ENCODE measurements at places on chromosomes 16 and 17.
A peak's percentile ranks its signal among the peaks of the same experiment; 100 is the strongest.

- no peak for DNase-seq
These were observed 461.7 kb upstream of the HSBP1 start for GRCh38 chr16:83345846-83346640.

DNA sequence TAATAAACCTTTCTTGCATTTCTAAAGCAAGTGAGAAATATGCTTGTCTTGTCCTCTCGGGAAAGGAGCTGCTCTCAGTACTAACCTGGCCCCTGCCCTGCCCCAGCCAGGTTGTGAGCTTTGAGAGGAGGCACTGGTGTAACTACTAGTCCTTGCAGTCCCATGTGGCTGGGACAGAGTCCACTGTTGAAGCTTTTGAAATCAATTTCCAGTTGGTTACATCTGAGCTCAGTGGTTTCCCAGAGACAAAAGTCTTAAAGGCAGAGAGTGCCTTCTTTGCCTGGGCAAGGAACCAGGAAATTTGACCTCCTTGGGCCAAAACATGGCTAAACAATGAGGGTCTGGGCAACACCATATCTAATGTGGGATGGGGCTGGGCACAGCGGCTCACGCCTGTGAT lies 48.7 kb downstream of the GSG1L start:
- no peak for DNase-seq

- DNase-seq, result no peak
These were observed 3.3 kb downstream of the GRN start for GRCh38 chr17:44348234-44348987.

- no peak for DNase-seq
These were observed 115.9 kb downstream of the SEC14L1 start for GRCh38 chr17:77256710-77257109.

DNA sequence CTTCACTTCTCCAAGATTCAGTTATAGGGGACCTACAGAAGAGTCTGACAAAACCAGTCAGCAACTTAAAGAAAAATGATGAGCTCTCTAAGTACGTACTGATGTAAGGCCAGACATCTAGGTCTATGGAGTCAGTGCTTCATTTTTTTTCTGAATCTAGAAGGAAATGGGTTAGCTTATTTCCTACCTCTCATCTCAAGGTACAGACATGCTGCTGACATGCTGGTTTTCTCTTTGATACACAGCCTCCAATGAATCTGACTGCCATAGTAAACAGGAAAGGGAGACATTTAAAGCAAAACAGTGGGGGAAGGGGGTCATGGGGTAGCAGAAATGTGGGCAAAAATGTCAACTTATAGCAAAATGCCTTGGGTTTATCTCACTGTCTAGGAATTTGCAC lies 16.4 kb downstream of the CDR2 start:
- DNase-seq, result no peak

- DNase-seq, result no peak
These were observed 300.2 kb downstream of the MAP2K6 start for GRCh38 chr17:69714669-69715068.

GRCh38 chr16:10016752-10017151 lies 165.5 kb downstream of the GRIN2A start:
- no peak for DNase-seq

DNA sequence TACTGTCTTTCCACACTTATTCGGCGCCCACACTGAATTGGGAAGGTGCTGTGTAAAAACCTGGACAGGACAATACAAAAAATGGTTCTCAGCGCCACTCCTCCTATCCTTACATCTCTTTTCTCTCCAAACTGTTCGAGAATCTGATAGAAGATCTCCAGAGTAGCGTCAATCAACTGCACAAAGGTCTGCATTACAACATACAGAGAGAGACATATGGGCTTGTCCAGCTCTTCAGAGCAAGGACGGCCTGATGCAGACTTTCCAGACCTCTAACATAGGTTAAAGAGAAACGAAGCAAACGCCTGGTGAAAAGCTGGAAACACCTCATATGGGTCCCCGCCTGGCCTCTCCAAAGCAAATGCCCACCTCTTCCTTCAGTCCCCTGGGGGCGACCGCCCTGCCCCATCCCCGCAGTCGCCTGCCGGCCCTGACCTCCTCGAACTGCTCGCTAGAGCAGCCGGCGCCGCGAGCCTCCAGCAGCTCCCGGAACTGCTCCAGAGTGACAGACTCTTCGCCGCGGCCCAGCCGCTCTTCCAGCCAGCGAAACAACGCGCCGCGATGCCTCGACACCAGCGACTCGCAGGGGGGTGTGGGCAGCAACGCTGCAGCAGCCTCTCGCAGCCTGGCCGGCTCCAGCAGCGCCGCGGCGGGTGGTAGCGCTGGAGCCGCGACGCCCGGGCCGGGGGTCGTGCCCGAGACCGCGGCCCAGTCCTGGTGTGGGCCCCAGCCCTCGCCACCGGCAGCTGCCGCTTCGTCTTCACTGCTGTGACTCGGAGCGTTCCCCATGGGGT lies 526 bp downstream of the ZZEF1 start:
- no peak for DNase-seq

DNA sequence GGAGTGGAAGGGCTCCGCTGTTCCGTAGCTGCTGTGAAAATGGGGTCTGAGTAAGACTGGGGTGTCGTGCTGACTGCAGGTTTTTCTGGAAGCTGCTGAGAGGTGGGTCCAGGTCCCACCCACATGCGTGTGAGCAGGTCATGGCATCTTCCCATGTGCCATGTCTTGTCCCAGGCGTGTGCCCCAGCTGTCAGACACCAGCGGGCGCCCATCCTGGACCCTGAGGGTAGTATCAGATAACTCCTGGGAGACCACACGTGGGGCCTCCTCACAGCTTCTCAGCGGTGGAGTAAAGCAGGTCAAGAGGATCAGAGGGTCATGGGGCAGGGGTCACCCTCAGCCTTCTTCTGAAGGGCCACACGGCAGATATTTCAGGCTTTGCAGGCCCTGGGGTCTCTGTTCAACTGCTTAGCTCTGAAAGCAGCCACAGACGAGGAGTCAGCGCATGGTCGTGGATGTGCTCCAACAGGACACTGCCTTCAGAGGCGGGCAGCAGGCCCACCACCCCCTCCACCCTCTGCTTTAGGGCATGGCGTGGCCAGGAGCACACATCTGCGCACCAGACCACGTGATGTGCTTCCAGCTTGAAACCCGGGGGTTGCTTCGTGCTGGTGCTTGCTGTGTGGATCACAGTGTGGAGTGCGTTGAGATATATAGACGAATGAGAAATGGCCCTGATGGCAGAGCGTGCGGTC lies 68.7 kb downstream of the BANP start:
- DNase-seq, result no peak

DNA sequence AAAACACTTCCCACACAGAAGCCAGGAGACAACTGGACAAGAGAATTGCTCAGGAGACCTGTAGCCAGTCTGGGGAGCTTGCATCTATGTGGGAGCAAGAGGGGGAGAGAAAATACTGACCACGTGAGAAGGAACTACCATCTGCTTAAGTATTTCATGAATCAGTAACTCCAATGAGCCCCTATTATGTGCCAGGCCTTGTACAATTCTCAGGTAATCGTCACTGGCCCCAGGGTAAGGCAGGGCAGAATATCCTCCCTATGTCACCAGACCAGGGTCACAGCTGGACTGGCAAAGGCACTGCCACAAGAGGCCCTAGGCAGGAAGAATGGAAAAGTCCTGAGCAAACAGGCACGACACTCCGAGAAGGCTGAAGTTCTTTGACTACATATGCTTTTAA lies 25.9 kb downstream of the USP7 start:
- DNase-seq, result no peak

GRCh38 chr16:16041196-16041892 lies 91.9 kb downstream of the ABCC1 start:
- DNase-seq, result no peak

DNA sequence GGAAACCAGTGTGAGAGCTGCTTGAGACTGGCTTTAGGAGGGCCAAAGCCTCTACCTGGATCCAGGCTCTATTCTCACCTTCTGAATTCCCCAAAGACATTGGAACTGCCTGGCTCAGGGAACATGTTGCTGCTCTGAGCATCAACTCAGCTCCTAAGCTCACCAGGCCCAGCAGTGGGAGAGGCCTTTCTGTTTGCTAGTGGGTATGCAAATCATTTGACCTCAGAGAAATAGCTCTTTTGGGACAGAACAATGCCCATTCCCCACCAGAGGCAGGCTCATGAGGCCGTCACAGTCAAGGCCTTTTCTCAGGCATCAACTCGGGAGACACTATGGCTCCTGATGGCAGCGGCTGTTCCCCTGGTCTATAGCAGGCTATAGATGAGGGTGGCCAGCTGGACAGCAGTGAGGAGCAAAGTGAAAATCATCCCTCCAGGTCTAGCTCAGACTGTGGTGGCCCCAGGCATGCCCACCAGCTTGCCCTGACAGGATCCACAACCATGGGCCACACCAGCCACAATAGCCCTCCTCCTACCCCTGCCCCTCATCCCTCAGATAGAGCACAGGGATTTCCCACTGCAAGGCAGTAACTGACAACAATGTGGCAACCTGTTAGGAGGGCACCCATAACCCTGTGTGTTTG lies 30.4 kb upstream of the GFOD2 start:
- no peak for DNase-seq

DNA sequence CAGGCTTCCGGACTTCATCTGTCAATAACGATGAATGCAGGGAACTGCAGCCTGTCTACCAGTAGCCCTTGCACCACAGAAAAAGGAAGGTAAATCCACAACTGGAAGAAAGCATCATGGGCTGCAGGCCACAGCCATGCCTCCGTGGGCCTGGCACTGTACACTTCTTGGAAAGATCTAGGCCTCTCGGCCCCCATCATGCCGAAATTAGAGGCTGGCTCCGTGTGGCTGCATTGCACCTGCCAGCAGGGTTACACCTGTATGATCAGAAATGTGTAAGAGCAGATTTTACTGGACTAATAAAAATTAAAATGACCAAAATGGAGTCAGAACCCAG lies 52.2 kb downstream of the SDK2 start:
- DNase-seq, result no peak

GRCh38 chr16:75116081-75116910 lies at the start of gene LDHD:
LDHD (minus strand) TSS chr16:75116780; CDS start chr16:75116720, 60 bp downstream.
- peak; percentile 32 for DNase-seq

DNA sequence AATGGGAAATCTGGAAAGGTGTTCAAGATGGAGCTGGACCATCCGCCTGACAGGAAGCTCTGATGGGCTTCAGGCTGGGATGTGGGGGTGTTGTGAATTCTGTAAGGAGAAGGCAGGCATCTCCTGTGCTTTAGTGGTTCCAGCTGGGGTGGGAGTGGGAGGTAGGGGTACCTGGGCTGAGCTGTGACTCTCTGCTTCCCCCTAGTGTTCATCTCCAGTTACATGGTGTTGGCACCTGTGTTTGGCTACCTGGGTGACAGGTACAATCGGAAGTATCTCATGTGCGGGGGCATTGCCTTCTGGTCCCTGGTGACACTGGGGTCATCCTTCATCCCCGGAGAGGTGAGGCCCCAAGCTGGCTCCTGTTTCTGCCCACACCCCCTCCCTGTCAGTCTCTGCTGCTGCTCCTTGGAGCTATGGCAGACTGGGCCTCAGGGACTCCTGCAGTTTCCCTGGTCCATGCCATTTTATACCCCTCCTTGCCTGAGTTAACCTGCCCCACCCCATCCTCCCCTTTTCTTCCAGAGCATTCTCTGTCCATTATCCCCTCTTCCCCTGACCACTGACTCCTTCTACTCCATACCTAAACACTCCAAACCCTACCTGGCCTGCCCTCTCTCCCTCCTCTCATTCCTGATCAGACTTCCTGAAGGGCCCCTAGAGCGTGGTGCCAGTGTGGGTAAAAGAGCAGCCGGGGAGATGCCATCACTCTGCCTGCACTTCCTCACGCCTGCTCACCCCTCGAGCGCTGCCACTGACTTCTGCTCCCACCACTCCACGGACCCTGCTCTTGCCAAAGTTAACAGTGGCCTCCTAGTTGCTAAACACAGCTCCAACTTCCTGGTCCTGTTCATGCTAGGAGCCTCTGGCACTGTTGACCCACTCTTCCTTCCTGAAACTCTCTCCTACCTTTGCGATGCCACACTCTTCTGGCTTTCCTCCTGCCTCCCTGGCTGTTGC lies 3.4 kb downstream of the SPNS1 start:
- DNase-seq, result no peak

- no peak for DNase-seq
These were observed 516.4 kb downstream of the GRIN2A start for GRCh38 chr16:9665851-9666271.

DNA sequence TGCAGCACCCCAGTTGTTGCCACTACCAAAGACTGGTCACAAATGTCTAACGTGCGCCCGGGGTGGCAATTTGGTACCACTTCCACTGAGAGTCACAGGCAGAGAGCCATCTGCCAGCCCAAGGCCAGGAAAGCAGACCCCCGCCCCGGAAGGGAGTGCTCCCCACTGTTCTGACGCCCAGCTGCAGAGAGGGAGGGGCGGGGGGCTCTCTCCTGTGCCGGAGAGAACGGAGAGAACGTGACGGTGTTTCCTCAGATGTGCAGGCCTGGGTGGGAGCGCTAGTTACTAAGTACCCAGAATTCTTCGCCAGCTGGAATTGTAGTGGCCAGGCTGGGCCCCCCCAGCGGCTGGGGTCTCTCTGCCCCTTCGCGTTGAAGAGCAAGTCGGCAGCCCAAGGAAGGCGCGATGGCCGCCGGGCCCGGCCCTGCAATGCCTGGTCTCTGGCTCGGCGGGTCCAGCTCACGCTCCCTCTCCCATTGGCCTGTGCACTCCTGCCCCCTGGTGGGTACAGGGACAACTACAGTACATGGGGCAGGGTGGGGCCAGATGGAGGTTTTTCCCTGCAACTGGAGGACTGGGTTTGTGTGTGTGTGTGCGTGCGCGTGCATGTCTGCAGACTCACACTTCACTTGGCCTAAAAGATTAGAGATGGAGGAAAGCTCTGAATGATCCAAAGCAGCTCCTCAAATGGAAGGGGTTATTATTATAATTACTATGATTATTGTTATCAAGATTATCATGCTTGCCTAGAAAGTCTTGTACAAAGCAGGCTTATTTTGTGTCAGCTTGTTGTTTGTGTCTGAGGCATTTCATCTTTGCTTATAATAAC lies 107.1 kb downstream of the AMFR start:
- DNase-seq, result peak; percentile 56

DNA sequence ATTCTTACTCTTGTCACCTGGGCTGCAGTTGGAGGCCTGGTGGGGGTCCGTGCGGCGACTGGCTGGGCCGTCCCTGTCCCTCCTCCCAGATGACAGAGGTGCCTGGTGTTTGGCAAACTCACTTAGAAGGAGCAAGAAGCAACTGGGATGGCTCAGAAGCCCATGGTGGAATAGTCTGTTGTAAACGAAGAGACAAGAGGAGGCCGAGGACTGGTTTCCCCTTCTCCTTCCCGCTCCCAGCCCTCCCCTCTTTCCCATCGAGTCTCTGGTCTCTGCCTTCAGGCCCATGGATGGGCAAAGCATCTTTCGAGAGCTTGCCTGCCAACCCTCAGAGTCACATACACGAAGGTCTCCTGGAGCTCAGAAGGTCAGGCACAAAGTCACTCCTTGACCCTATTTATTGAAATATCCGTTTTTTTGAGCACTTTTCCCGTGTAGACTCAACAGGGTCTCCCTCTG lies 364.4 kb downstream of the SEC14L1 start:
- no peak for DNase-seq

GRCh38 chr16:13070268-13070667 lies 168.9 kb downstream of the SHISA9 start:
- DNase-seq, result no peak

DNA sequence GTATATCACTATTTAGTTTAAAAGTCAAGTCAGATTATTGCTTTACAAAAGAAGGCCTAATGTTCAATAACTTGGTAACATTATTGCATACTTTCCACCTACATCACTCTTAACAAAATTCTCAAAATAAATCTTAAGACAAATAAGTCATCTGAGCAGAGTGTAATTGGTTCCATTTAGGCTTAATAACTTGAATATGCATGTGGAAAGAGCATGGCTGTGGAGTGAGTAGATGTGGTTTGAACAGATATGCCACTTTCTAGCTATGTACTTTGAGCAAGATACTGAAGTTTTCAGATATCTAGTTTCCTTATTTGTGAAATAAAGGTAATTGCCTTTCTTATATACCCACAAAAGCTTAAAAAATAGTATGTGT lies 6.7 kb upstream of the EVI2A start:
- no peak for DNase-seq
